Left ventricle myocardium superior (tissue), 1 donor: ENCODE measurements at places on chromosomes 13 and 19.
A peak's percentile ranks its signal among the peaks of the same experiment; 100 is the strongest.

DNA sequence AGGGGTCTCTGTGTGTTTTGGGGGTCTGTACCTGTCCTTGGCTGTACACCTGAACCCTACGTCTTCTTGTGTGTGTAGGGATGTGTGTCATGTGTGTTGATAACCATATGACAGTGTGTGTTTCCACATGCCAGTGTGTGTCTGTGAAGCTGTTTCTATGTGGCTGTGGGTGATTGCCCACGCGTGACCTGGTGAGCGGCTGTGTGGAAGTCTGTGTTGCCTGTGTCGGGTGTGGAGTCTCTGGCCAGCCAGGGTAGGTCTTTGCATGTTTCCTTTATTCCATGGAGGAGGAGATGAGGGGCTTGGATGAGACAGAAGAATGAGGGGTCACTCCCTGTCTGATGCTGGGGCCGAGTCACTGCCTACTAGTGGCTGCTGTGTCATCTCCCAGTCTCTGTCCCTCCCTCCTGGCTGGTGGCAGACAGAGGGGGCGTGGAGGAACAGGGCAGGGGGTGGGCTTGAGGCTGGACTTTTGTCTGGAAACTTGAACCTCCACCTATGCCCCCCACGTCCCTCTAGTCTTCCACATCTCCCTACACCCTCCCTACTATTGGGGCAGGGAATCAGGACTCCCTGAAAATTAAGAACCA, 2.8 kb upstream of the FOSB start:
- DNase-seq: no peak

- no peak for DNase-seq
These were observed 168.6 kb upstream of the RFC3 start for GRCh38 chr13:33649212-33649878.

- DNase-seq: peak; percentile 69
These were observed 427.9 kb downstream of the ZNF536 start for GRCh38 chr19:30799865-30800755.

DNA sequence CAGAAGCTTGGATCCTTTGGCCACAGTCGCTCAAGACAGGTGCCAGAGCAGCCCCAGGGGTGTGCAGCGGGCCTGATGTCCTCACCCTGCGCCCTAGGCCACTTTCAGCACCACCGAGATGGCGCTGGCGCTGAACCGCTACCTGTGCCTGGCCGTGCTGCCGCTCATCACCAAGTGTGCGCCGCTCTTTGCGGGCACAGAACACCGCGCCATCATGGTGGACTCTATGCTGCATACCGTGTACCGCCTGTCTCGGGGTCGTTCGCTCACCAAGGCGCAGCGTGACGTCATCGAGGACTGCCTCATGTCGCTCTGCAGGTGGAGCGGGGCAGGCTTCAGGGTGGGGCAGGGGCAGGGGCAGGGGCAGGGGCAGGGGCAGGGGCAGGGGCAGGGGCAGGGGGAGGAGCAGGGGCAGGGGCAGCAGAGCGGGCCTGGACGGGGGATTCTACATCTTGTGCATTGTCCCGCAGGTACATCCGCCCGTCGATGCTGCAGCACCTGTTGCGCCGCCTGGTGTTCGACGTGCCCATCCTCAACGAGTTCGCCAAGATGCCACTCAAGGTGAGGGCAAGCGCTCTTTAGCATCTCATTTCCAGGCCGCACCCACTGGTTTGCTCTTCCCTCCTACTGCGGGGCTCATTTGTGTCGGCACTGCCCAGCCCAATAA, 69.1 kb downstream of the RYR1 start:
- no peak for DNase-seq
